Colonic mucosa (tissue), 4 donors: ENCODE measurements at places on chromosomes 13 and 19.

DNA sequence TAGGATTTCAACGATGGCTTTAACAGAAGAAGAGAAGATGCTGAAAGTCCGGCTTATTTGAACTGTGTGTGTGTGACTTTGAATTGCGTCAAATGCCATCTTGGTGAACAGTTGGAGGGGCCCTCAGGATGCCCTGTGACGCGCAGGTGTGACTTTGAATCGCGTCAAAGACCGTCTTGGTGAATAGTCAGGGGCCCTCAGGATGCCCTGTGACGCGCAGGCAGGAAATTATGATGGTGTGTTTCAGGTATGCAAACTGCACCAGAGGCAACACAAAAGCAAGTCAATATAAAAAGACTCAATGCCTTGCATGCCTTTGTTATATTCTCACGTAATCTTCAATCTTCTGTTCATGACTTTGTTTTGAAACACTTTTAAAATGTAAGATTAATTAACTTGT, 29.2 kb downstream of the ATP11A start:
- DNase-seq: no peak

DNA sequence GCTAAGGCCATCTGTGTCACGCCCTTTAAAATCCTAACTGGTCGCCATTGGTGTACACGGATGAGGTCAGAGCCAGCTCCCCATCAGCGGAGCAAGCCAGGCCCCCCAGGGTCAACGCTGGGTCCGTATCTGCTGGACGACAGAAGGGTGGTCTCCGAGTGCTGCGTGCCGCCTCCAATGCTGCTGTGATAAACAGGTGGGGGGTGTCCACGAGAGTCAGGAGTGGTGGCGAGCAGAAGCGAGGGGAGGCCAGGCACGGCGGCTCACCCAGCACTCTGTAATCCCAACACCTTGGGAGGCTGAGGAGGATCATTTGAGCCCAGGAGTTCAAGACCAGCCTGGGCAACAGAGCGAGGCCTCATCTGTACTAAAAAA, 30.8 kb upstream of the CACTIN start:
- DNase-seq: no peak

GRCh38 chr19:35294328-35294727, 2.4 kb downstream of the MAG start:
- DNase-seq: no peak

DNA sequence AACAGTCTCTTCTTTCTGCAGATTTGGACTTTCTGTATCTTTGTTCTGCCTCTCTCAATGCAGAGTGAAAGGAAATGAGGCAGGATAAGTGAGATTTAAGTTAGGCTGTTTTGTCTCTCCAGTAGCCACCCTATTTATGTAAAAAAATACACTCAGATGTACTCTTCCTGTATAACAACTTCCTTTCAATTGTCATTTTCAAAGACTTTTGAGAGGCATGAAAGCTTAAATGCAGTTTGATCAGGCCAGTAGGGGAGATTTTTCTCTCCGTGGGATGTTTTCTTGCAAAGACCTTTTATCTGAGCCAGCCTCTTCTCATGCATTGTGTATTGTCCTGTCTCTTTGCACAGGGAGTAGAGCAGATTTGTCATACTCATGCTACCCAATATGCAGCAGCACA, 166.8 kb downstream of the SLITRK5 start:
- no peak for DNase-seq

- DNase-seq: no peak
Measured at GRCh38 chr19:7512400-7512851, 3.5 kb upstream of the ZNF358 start.

- no peak for DNase-seq
Measured at GRCh38 chr13:37647031-37647650, 48.6 kb upstream of the POSTN start.

DNA sequence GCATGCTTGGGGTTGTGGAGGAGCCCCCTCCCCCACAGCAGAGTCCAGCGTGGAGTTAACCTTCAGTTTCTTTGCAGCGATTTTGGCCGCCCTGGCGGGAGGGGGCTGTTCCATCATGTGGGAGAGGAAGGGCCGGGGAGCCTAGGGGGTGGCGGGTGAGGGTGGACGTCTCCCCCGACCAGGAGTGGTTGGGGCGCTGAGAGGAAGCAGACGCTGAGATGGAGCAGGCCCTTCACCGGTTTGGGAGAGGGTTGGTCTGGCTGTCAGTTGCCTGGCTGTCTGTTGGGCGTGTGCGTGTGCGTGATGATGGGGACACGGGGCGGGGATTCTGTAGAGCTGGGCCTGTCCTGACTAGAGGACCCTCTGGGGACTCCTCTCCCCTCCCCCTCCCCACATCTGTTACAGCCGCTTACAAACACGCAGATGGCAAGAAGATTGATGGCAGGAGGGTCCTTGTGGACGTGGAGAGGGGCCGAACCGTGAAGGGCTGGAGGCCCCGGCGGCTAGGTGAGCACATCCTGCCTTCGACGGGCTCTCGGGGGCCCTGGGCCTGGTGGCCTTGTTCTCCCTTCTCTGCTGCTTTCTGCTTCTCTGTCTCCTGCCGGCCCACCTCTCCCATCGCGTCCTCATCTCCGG, 9.8 kb upstream of the LIN7B start:
- no peak for DNase-seq

DNA sequence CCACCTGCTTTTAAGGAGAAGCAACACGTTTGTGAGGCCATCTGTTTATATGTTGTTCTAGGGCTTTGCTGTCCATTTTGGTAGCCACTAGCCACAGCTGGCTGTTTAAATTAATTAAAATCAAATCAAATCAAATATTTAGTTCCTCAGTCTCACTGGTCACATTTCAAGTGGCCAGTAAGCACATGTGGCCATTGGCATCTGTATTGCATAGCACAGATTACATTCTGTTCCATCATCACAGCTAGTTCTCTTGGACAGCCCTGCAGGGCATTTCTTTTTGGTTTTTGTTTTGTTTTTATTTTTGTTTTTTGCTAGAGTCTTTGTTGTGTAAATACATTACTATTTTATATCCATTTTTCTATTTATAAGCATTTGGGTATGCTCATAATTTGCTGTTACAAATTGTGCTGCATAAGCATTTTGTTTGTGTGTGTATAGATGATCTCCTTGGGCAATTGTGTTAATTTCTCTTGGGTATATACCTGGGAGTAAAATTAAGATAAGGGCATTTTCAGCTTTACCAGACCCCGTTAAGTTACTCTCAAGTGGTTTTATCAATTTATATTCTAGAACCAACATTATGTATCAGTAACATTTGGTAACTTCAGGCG, 31.3 kb downstream of the SAE1 start:
- DNase-seq: no peak

- DNase-seq: no peak
Measured at GRCh38 chr13:99582511-99582910, 81.2 kb downstream of the TM9SF2 start.

- DNase-seq: no peak
Measured at GRCh38 chr13:87851410-87851809, 180.2 kb downstream of the SLITRK5 start.

- DNase-seq: no peak
Measured at GRCh38 chr13:73090823-73091187, 32.0 kb downstream of the KLF5 start.

DNA sequence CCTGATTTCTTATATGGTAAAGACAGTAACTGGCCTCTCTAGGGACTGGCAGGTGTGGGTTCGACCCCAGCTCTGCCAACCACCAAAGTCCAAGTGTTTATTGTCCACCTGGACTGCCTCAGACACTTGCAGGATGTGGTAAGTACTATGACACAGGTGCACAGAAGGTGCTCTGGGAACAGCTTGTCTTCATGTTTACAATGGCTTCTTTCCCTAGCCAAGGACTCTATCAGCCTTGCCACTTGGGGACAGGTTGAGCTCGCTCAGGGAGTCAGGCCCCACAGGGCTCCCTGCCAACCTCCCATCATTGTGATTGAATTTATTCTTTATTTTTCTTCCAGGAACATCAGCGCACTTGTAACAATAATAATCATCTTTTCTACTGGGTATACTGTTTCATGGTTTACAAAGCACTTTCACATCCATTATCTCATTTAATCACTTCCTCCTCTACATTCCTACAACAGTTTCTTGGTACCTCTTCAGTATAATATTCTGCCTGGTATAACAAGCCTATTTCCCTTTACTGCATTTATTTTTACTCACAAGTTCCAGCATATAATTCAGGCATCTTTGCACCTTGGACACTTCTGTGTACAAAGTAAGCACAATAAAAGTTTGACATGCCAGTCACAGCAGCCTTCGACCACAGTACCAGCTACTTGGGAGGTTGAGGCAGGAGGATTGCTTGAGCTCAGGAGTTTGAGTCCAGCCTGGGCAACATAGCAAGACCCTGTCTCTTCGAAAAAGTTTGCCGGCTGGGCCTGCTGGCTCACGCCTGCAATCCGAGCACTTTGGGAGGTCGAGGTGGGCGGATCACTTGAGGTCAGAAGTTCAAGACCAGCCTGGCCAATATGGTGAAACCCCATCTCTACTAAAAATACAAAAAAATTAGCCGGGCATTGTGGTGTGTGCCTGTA, 24.2 kb upstream of the GATAD2A start:
- DNase-seq: peak; percentile 69

- DNase-seq: no peak
Measured at GRCh38 chr19:55346725-55347441, 7.2 kb downstream of the KMT5C start.

GRCh38 chr13:29761815-29762214, 88.6 kb downstream of the UBL3 start:
- DNase-seq: no peak

GRCh38 chr13:51118809-51119431, 7.8 kb upstream of the C13orf42 start:
- DNase-seq: no peak

DNA sequence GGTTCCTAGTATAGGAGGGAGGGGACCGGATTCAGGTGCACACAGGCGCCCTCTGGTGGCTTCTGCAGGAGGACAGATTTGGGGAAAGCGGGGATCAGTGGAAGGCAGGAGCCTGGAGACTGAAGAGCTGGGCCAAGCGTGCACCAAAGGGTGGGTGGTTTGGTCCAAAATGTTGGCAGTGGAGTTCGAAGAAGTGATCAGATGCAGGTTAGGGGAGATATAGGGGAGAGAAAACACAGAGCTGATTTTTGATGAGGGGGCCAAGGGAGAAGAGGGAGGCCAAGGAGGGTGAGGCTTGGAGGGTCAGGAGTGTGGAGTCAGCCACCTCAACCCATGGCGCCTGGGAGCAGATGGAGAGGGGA, 6.8 kb upstream of the CARM1 start:
- DNase-seq: peak; percentile 92

DNA sequence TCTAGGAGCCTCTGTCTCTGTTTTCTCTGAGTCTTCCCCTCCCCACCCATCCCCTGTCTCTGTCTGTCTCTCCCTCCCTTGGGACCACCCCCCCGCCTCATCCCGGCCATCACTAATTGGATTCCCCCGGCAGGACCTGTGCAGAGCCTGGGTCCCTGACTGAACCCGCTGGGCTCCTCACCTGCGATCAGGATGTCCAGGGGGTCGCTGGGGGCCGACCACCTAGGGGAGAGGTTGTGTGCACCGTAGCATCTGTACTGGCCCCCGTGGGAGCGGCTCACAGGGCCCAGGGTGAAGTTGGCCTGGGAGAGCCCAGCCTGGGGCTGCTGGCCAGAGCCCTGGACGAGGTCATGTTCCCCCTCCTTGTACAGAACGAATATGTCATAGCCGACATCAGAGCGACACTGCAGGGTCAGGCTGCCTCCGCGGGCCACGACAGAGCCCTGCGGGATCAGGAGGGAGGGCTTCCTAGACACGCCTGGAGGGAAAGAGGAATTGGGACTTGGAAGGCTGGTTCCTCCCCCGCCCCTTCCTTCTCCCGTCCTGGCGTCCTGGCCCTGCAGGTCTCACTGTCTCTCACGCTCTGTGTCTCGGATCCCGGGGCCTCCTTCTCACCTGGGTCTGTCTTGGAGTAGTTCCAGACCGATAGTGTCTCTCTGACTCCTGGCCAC, 1.8 kb downstream of the LILRB5 start:
- no peak for DNase-seq

DNA sequence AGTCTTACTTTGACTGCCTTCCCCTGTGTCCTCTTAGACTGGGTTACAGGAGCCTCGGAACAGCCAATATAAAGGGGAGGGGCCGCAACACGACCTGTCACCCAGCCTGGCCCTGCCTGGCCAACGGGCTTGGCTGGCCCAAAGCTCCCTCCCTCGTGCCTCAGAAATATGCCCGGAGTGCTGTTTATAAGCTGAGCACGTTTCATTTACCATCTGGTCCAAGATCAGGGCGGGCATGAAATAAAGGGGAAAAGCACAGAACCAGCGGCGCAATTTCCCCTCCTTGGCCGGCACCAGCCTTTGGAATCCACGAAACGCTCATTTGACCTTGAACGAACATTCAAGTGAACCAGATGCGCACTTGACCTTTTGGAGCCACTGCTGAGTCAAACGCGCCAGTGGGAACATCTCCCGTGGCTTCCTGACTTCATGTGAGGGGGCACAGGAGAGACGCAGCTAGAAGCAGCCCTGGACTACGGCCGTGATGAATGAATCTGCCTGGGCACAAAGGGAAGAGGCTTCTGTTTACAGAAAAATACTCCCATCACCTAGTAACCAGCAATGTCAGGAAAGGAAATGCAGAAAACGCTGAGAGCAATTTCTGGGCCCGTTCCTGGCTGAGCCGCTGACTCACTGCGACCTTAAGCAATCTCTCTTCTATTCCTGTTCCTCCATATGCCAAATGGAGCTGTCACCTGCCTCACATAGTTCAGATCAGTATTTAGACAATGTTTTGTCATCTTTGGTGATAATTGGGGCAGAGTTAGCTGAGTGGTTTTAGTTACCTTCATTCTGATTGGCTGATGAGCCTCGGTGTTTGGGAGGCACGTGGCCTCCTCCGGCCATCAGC, 53.3 kb downstream of the RFX2 start:
- peak; percentile 65 for DNase-seq

- no peak for DNase-seq
Measured at GRCh38 chr13:50518131-50518530, 325.4 kb downstream of the DLEU7 start.

DNA sequence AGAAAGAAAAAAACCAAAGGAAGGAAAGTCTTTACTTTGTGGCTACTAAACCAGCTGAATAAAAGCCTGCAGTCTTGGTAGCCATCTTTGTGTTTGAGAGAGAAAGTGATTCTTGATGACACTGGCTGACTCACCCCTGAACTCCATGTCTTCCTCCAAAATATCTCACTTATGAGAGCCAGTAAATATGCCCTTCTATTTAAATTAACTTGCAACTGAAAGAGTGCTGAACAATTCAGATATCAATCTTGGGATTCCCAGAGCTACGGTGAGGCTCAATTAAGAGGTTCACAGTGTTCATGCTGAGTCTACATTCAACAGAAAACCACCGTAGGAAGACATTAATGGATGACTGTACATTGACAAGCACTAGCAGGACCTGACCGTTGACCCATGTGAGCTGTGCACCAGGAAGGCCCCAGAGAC, 57.9 kb downstream of the KCTD12 start:
- no peak for DNase-seq

GRCh38 chr13:105220063-105220462, 1315.4 kb downstream of the EFNB2 start:
- no peak for DNase-seq

DNA sequence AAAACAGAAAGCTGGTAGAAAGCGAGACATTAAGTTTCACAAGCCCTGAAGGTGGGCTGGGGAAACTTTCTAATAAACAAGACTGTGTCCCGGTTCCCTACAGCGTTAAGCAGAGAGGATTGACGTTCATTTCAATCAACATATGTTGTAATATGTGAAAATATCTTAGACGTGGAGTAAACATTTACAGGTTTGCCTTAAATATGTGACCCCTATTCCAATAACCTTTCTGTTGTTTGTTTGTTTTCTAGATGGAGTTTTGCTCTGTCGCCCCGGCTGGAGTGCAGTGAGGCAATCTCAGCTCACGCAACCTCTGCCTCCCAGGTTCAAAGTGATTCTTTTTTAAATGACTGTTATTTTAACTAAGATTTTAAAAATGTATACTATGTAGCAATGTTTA, 526.2 kb downstream of the SUCLA2 start:
- no peak for DNase-seq
